ENCODE measurements at places on chromosomes 3 and 15.

GRCh38 chr3:39021465-39022285 lies 30.1 kb downstream of the SCN11A start:
- DNase-seq: no peak

DNA sequence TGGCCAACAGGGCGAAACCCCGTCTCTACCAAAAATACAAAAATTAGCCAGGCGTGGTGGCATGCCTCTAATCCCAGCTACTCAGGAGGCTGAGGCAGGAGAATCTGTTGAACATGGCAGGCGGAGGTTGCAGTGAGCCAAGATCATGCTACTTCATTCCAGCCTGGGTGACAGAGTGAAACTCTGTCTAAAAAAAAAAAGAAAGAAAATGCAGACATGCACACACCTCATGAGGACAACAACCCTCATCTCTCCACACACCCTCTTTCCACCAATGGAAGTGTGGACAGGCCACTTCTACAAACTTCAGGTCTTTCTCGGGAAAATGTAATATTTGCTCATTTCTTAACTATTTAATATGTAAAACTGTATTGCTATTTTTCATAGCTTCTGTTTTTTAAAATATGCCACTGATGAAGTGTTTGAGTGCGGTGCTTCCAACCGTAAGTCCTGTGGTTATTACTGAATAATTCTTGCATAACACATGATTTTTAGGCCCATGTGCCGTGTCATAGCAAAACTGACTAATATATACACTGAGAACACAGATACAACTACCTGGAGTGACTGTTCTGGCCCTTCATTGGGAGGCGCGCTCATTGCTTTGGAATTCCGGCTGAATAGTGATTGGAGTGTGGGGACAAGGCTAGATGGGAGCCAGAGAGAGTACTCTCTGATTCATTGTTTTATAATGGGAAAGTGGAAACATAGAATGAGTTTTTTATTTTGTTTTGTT lies 23.1 kb downstream of the LRRC31 start:
- DNase-seq: no peak

DNA sequence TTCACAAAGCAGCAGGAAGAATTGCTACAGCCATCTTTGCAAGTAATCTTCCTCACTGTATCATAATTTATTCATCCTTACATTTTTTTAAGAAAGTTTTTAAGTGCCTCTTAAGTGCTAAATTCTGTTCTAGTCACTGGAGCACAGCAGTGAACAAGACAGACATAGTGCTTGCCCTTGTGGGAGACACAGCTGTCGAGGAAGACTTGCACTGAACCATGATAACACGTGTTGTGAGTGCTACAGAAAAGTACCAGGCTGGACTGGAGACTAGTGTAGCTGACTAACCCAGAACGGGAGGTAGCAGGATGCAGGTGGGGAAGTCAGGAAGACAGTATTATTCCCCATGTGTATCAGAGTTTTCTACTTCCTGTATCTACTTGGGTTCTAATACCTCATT lies 300.6 kb downstream of the TBL1XR1 start:
- DNase-seq: no peak

- no peak for DNase-seq
Measured at GRCh38 chr15:42577514-42578031, 2.2 kb downstream of the STARD9 start.

DNA sequence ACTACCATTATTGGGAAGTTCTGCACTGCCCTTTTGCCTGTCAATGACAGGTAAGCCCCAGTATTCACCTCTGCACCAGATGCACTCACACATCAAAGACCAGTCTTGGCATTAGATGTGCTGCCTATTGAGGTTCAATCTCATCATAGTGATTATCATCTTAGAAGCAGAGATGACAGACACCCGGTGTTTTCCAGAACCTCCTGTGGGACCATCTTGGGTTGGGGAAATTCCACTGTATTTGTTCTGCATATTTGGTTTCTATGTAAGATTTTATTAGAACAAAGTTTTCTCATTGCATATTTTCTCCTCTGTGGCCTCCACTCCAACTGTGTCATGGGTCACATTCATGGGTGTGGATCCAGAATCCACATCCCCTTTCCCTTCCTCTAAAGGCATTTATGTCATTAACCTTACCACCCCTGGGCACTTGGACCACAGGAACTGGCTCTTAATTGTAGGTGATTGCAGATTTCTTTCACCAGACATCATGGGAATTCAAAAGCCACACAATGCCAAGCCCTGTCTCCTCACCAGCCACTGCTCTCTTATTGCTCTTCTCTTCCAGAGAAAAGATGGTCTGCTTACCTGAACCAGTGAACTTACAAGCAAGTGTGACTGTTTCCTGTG lies 31.2 kb downstream of the PLA1A start:
- DNase-seq: no peak

DNA sequence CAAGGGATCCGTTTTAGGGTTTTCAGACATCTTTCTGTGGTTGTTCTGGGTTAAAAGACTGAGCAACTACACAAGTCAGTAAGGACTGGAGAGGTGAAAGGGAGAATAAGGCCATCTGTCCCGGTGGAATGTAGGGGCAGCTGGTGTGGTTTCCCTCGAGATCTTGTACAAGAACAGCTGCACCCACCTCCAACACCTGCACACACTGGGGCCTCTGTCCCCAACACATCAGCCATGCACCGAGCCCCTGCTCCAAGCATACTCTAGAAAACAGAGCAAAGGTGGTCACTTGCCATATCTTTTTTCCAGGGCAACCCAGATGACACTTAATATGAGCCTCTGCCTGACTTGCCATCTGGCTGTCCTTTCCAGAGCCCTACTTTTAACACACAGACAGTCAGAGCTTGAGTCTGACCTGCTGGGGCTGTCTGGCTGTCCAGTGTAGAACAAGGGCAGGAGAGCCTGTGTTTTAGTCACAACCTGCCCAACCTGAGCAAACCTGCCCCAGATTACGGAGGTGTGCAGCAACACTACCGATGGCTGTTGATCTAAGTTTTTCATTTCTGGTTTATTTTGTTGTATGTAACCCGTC lies 12.2 kb downstream of the MAN2A2 start:
- no peak for DNase-seq

- DNase-seq: no peak
Measured at GRCh38 chr15:37097144-37097919, 3.0 kb downstream of the MEIS2 start.
